ENCODE measurements at places on chromosomes 2 and 18. TPM values are rescaled to one million over a fixed set of nuclear protein-coding genes. Genes with fewer than 3 reads are reported as not detected.

DNA sequence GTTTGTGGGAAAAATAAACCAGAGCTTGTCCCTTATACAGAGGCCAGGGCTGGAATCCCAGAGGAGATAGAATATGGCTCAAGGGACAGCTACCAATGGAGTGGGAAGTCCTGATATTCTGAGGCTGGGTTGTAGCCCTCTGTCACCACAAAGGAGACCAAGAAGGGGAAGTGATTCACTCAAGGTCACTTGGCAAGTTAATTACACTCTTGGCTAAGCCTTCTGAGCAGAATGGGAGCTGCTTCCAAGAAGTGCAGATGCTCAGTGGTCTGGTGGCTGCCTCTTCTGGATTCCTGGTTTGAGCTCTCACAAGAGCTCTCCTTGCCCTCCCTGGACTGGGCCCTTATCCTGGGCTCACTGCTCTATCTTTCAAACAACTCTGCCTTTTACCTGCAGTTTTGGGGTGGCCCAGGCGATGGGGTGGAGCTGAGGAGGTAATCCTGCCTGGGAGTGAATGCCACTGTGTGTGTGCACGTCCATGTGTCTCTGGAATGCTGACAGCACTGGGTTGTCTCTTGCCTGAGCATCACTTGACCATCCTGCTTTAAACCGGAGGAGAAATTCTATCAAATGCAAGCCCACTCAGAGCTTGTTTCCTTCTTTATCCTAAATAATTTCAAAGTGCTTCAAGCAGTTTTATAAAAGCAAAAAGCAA, 168.2 kb downstream of the KCNS3 start:
- no peaks in the 10 kb centered on the region for H3K36me3 ChIP-seq
- H3K4me3 ChIP-seq, result no peak overlapping the region
- no peaks in the 10 kb centered on the region for H3K27me3 ChIP-seq
- H3K27ac ChIP-seq, result peak overlapping the region; percentile 79

Gene LIMS3
- total RNA-seq, result 1.4 TPM

DNA sequence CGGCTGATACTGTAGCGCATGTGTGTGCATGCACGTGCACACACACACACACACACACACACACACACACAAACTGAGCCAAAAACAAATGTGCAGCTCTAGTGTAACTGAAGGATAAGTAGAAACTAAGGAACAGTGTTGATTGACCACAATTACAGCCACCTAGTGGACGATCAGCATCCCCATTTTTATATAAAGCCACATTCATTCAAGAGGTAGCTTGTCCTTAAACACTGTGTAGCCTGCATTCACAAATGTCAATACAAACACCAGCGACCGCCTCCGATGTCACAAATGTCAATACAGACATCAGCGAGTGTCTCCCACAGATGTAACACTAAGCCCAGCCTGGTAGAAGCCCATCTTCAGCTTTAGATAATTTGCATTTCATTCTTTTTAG, 167.4 kb downstream of the PTGR3 start:
- H3K27me3 ChIP-seq, result no peaks in the 10 kb centered on the region
- H3K4me3 ChIP-seq, result no peak overlapping the region
- H3K27ac ChIP-seq, result no peak overlapping the region

GRCh38 chr2:58428096-58429013, 187.2 kb upstream of the FANCL start:
- no peak overlapping the region for H3K27ac ChIP-seq
- no peaks in the 10 kb centered on the region for H3K36me3 ChIP-seq
- peaks cover 12% of the 10 kb centered on the region for H3K4me1 ChIP-seq
- no peaks in the 10 kb centered on the region for H3K27me3 ChIP-seq
- peak overlapping the region; percentile 63 for H3K4me3 ChIP-seq

DNA sequence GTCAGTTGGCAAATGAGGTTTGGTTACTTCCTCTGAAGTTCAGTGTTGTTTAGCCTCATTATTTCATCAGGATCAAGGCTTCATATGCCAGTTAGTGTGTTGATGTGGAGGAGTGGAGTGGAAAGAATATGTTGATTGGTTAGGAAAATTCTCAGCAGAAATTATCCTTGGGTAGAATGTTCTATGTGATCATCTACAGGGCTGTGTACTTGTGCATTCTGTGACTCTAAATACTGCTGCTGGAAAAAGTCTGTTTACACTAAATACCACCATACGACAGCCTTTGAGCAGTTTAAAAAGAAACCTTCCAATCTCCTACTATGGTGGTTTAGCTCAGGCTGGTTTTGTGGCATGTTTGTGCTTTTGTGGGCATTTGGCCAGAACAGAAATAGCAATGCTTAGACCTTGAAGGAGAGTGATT, 25.8 kb downstream of the CAB39 start:
- peak overlapping the region; percentile 22 for H3K4me3 ChIP-seq
- H3K36me3 ChIP-seq, result peaks cover 20% of the 10 kb centered on the region
- H3K27me3 ChIP-seq, result no peaks in the 10 kb centered on the region
- peak overlapping the region; percentile 94 for H3K27ac ChIP-seq

Gene MALL
- total RNA-seq, result 32.4 TPM

Gene GKN2
- total RNA-seq, result not detected

- H3K4me1 ChIP-seq, result peaks cover 7% of the 10 kb centered on the region
- DNase-seq, result no peak
- H3K4me3 ChIP-seq, result no peak overlapping the region
- no peak overlapping the region for H3K27ac ChIP-seq
- H3K36me3 ChIP-seq, result no peaks in the 10 kb centered on the region
- no peaks in the 10 kb centered on the region for H3K27me3 ChIP-seq
These were observed 29.8 kb upstream of the KDM3A start for GRCh38 chr2:86411396-86411795.

GRCh38 chr2:231932985-231933915, 7.1 kb upstream of the NPPC start:
- H3K27ac ChIP-seq, result no peak overlapping the region
- no peaks in the 10 kb centered on the region for H3K4me1 ChIP-seq
- peaks cover 10% of the 10 kb centered on the region for H3K27me3 ChIP-seq
- no peak overlapping the region for H3K4me3 ChIP-seq
- no peak for DNase-seq
- no peaks in the 10 kb centered on the region for H3K36me3 ChIP-seq

Gene CRYGC
- total RNA-seq, result not detected

DNA sequence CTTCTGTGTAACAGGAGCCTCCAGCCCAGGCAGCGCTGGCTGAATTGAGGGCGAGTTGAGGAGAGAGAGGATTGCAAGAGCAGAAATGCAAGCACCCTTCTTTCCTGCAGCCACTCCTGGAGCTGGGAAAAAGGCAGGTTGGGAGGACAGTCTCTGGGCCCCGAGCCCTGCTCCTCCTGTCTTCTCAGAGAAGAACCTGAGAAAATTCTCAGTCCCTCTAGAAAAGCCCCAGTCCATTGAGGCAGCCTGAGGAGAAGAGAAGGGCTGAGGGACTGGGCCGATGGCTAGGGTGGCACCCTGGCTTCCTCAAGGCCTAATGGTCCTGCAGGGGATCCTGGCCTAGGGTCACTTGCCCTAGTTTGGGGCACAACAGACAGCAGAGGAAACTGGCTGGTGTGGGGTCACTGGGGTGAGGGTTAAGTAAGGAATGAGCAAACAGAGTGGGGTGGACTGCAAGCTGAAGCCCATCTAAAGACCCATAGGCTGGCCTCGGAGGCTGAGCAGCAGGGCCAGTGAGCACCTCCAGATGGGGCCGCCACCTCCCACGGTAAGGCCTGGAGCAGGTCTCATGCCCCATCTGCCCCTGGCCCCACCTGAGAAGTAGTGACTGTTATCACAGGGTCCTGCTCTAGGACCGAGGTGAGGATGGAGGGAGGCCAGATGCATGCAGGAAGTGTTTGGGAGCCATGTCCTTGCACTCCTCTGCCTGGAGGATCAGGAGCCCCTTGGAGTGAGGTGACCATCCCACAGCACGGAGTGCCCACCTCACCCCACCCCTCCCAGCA, 12.4 kb downstream of the CIB4 start:
- no peaks in the 10 kb centered on the region for H3K36me3 ChIP-seq
- peaks cover 29% of the 10 kb centered on the region for H3K4me1 ChIP-seq
- DNase-seq, result no peak
- H3K4me3 ChIP-seq, result no peak overlapping the region
- H3K27ac ChIP-seq, result no peak overlapping the region

DNA sequence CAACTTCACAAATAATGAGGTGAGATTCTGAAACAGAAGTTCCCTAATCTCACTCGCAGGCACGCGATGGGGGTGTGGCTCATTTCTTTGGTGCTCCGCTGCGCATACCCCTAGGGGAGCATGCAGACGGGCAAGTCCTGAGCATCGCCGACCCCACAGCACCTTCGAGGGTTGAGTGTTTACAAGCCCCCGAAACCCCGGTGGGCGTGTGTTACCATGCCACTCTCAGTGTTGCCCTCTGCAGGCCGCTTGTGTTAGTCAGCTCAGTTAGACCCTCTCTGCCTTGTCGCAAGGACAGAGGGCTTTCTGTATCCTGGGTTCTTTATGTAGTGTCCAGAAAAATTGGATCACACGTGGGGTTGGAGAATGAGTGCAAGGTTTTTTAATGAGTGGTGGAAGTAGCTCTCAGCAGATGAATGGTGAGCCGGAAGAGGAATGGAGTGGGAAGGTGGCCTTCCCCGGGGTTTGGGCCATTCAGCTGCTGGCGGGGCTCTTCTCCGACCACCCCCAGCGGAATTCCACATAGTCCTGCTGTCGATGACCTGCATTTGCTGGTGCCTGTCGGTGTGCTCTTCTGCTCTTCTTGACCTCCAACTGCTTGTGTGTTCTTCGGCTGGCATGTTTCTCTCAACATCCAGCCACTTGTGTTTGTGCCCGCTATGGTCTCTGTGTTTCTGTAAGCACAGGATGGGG, 191.3 kb downstream of the RPRM start:
- no peak for DNase-seq
- H3K4me3 ChIP-seq, result no peak overlapping the region
- no peaks in the 10 kb centered on the region for H3K4me1 ChIP-seq
- no peaks in the 10 kb centered on the region for H3K36me3 ChIP-seq
- H3K27me3 ChIP-seq, result no peaks in the 10 kb centered on the region
- no peak overlapping the region for H3K27ac ChIP-seq

Gene CERKL
- total RNA-seq, result 1.6 TPM

Gene MERTK
- 3.4 TPM for total RNA-seq

Gene NOTO
- total RNA-seq, result not detected

DNA sequence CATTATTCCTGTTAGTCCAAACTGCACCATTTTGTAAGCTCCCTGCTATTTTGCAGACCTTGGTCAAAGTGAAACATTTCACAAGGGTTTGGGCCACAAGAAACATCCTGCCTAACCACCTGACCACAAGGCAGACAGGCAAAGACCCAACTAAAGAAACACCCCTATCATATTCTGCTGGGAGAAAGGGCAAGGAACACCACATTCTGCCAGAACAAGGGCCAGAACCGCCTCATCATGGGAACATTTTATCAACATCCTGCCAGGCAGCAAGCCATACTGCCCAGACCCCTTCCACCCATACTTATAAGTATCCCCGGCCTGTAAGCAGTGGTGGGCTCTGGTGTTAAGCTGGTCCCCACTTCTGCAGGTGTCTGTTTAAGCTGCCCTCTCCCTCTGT, 12.0 kb upstream of the RAB31 start:
- H3K27me3 ChIP-seq, result no peaks in the 10 kb centered on the region
- no peak overlapping the region for H3K4me3 ChIP-seq
- H3K4me1 ChIP-seq, result 0 out of 2 replicates have a peak, but pooled peaks cover under 1% of the 10 kb centered on the region
- H3K36me3 ChIP-seq, result no peaks in the 10 kb centered on the region

GRCh38 chr2:101149241-101150192, 1.7 kb downstream of the TBC1D8 start:
- DNase-seq, result peak; percentile 36
- H3K27ac ChIP-seq, result peak overlapping the region; percentile 11
- H3K4me3 ChIP-seq, result peak overlapping the region; percentile 86
- H3K4me1 ChIP-seq, result peaks cover 53% of the 10 kb centered on the region
- no peaks in the 10 kb centered on the region for H3K27me3 ChIP-seq
- peaks cover 16% of the 10 kb centered on the region for H3K36me3 ChIP-seq

Gene GRB14
- total RNA-seq, result 3.4 TPM

DNA sequence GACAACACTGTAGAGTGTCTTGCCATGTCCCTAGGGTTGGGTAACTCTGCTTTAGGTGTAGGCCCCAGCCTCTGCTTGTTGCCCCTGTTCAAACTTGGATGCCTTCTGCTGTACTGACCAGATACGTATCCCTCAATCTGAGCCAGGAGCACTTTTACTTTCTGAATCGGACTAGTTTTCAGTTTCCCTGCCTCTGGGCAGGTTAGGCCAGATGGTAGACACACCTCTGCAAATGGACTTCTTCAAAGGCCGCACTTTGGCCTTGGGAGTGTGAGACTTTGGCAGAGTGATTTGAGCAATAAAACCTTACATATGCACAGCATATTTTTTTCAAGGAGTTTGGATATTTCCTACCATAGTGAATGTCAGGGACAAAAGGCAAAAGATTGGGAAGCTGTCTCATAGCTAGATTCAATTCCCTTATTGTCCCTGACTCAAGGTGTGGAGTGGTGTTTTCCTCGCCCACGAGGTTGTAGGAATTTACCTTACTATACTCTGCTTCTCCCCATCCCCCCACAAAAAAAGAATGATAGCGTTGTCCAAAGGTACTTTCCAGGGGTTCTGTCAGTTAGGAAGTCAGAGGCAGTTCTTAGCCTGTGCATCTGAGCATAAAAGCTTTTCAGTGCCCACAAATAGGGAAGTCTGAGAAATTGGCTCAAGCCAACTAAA, 15.3 kb upstream of the PARD3B start:
- peaks cover 18% of the 10 kb centered on the region for H3K4me1 ChIP-seq
- no peaks in the 10 kb centered on the region for H3K27me3 ChIP-seq
- no peak for DNase-seq
- no peaks in the 10 kb centered on the region for H3K36me3 ChIP-seq
- no peak overlapping the region for H3K4me3 ChIP-seq

Gene SGPP2
- 0.57 TPM for total RNA-seq

GRCh38 chr2:235829726-235830125, 335.9 kb downstream of the AGAP1 start:
- no peaks in the 10 kb centered on the region for H3K27me3 ChIP-seq
- peaks cover 17% of the 10 kb centered on the region for H3K4me1 ChIP-seq
- peaks cover 20% of the 10 kb centered on the region for H3K36me3 ChIP-seq
- H3K27ac ChIP-seq, result no peak overlapping the region

GRCh38 chr2:224722770-224723169, 6.6 kb upstream of the CCDC195 start:
- no peaks in the 10 kb centered on the region for H3K27me3 ChIP-seq
- no peaks in the 10 kb centered on the region for H3K4me1 ChIP-seq
- no peak overlapping the region for H3K27ac ChIP-seq
- no peak overlapping the region for H3K4me3 ChIP-seq
- no peaks in the 10 kb centered on the region for H3K36me3 ChIP-seq

DNA sequence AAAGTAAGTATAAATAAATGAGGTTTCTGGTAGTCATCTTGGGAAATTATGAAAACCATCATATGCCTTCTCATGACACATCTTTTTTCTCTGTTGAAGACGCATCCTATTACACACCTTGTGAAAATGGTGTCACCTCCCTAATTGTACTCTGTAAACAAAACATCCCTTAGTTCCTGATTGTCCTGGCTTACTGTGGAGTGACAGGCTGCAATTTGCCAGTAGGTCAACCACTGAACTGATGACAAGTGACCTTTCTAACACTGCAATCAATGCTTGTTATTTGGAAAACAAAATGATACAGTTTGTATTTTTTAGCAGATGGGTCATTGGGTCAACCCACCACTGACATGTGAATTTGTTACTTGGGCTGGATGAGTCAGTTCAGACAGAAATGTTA, 219.5 kb downstream of the PTPRM start:
- no peaks in the 10 kb centered on the region for H3K36me3 ChIP-seq
- H3K27ac ChIP-seq, result no peak overlapping the region
- no peak for DNase-seq
- H3K27me3 ChIP-seq, result no peaks in the 10 kb centered on the region
- H3K4me1 ChIP-seq, result no peaks in the 10 kb centered on the region

Gene MSTN
- total RNA-seq, result not detected

- no peaks in the 10 kb centered on the region for H3K4me1 ChIP-seq
- no peak for DNase-seq
- no peaks in the 10 kb centered on the region for H3K27me3 ChIP-seq
- H3K36me3 ChIP-seq, result no peaks in the 10 kb centered on the region
- no peak overlapping the region for H3K4me3 ChIP-seq
- H3K27ac ChIP-seq, result no peak overlapping the region
These were observed 240.1 kb downstream of the ASXL3 start for GRCh38 chr18:33818145-33818544.
